Kidney epithelial cell (primary cell): ENCODE measurements at places on chromosomes 11 and 22.

- no peak for DNase-seq
Measured at GRCh38 chr11:108135845-108136544, 14.6 kb downstream of the ACAT1 start.

DNA sequence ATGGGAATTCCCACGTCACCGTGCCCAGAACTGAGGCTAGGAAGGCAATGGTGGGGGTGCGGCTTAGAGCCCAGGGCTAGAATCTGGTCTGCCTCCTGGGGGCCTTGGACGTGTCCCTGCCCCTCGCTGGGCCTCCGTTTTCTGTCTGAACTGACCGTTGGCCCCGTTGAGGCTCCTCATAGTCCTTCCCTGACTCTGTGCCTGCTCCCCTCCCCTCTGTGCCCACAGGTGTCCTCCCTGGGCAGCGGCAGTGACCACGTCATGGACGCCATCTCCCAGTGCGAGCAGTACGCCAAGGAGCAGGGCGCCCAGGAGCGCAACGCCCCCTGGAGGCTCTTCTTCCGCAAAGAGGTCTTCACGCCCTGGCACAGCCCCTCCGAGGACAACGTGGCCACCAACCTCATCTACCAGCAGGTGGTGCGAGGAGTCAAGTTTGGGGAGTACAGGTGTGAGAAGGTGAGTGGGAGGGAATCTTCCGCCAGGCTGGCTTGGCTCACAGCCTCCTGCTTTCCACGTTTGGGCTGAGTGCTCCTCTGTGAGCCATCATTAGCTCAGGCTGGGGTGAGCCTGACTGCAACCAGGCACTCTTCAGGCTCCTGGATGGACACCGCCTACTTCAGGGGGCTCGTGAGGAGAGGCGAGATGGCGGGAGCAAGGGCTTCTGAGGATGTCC lies 63.9 kb downstream of the MYO7A start:
- peak; percentile 47 for DNase-seq

GRCh38 chr11:62575156-62575555 lies 1.5 kb upstream of the EEF1G start:
- DNase-seq = no peak

GRCh38 chr11:66264914-66265313 lies 3.5 kb upstream of the RAB1B start:
- DNase-seq = no peak

DNA sequence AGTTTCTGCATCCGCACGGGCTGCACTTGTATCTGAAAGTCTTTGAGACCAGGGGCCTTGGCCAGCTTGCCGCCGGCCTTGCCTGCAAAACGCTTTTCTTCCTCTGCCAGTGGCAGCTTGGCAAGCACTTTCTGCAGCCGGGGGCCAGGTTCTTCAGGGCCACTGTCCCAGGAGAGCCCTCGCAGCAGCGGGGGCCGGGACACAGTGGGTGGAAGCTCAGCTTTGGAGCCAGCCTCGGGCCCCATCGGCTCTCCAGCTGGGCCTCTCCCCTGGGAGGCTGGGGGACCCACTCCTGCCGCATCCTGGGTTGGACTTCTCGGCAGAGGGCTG lies 57.5 kb upstream of the LYVE1 start:
- no peak for DNase-seq

DNA sequence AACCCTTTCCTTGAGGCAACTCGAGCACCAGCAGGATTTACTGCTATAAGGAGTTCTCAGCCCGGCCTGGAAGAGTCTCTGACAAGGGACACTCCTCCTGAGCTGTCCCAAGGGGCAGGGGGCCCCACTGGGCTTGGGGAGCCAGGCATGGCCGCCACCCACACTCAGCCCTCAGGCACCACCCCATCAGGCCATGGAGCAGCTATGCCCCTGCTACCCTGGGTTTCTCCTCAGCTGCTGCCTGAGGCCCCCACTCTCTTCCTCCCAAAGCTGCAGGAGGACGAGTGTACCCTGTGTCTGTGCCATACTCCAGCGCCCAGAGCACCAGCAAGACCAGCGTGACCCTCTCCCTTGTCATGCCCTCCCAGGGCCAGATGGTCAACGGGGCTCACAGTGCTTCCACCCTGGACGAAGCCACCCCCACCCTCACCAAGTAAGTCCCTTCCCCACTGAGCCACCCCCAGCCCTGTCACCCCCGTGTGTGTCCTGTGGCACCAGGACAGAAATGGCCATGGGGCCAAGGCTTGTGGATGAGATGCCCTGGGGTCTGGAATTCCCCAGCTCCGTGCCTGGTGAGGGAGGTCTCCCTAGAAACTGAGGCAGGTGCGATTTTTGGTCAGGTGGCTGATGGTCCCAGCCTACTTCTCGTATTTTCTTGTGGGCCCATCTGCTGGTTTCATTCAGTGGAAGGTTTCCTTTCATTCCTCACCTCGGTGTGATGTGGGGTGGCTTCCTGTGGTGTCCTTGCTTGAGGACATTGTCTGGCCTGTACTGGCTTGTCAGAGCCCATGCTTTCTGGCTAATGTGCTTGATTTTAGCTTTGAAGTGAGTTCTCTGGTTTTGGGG lies 28.4 kb downstream of the TAB1 start:
- no peak for DNase-seq

GRCh38 chr11:611001-611996 lies 4.5 kb downstream of the IRF7 start:
- DNase-seq = no peak

- no peak for DNase-seq
Measured at GRCh38 chr22:49062802-49063544, 764.7 kb downstream of the BRD1 start.

GRCh38 chr11:13009476-13009920 lies 382 bp downstream of the RASSF10 start:
- DNase-seq = no peak

DNA sequence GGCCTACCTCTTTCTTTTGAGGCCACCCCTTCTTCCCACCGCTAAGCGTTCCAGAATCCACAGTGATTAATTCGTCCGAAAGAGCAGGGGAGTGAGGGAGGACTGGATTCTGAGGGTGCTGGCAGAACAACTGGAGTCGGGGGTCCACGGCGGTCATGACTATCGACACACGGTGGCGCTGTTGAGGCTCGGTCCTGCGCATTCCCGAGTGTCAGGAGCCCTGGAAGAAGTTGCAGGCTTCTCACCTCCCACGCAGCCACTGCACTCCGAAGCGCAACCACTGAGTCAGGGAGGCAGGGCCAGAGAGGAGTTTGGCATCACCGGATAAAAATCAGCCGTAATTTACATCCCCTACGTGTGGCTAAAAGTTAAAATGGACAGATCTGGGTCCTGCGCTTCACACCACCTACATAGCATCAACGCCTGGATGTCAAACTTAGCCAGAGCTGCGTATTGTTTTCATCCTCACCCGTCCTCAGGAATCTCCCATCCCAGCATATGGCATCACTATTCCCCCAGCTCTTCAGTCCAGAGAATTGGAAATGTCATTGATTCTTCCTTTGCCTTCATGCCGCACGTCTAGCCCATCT lies 10.7 kb upstream of the CTSF start:
- DNase-seq = peak; percentile 4

DNA sequence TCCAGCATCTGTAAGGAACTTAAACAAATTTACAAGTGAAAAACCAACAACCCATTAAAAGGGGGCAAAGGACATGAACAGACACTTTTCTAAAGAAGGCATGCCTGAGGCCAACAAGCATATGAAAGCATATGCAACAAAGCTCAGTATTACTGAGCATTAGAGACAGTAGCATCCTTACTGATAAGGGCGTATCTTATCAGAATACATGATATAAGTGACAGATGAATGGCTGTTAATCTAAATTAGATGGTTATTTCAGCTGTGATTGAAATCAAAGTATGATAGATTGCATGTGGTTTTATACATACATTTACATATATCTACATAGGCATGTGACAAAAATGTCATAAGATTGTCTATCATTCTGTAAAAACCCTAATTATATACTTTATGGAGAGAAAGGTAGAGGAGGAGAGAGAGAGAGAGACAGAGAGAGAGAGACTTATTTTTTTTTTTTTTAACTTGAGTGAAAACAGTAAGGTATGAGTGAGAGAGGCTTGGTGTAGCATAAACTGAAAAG lies 1240.7 kb downstream of the FAM181B start:
- no peak for DNase-seq

DNA sequence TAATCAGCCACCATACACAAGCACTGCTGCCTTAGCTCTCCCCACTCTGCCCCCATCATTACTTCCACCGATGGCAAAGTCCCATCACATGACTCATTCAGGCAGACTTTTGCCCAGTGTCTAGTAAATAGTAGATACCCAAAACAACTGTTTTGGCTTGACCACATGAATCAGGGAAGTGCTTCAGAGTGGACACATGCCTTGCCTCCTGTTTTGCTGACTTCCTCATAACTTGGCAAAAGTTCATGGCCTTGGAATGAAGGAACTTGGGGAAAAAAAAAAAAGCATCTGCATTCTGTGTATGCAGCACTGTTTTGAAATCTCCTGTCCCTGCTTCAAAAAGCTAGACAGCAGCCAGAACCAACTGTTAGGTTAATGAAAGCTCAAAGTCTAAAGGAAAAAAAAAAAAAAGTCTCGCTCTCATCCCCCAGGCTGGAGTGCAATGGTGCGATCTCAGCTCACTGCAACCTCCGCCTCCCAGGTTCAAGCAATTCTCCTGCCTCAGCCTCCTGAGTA lies 335.3 kb downstream of the FAM181B start:
- no peak for DNase-seq

DNA sequence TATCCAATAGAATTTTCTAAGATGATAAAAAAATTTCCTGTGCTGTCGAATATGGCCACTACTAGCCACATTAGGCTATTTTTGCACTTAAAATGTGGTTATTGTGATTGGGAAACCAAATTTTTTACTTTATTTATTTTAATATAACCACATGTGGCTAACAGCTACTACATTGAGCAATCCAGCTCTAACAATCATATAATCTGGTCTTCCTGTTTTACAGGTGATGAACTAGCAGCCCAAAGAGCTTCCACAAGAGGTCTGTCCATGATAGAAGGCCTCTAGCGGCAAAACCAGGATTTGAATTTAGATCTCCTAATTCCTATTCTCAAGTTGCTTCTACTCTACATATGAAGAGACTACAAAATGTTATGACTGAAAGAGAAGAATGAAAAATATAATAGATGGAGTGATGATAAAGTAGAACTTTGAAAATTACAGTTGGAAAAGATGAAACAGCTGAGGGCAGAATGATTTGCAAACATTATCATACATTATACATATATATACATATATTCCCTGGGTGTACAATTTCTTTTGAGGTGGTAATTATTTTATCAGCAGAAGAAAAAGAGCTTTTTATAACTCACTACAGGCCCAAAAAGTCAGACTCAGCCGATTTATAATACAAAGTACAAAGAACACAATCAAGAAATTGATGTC lies 363.5 kb upstream of the PITPNB start:
- DNase-seq = no peak

GRCh38 chr11:30749268-30749667 lies 163.1 kb upstream of the MPPED2 start:
- DNase-seq = no peak

GRCh38 chr11:78323363-78323762 lies 94.3 kb downstream of the GAB2 start:
- DNase-seq = no peak

GRCh38 chr22:24021304-24021703 lies 10.2 kb downstream of the CABIN1 start:
- no peak for DNase-seq

DNA sequence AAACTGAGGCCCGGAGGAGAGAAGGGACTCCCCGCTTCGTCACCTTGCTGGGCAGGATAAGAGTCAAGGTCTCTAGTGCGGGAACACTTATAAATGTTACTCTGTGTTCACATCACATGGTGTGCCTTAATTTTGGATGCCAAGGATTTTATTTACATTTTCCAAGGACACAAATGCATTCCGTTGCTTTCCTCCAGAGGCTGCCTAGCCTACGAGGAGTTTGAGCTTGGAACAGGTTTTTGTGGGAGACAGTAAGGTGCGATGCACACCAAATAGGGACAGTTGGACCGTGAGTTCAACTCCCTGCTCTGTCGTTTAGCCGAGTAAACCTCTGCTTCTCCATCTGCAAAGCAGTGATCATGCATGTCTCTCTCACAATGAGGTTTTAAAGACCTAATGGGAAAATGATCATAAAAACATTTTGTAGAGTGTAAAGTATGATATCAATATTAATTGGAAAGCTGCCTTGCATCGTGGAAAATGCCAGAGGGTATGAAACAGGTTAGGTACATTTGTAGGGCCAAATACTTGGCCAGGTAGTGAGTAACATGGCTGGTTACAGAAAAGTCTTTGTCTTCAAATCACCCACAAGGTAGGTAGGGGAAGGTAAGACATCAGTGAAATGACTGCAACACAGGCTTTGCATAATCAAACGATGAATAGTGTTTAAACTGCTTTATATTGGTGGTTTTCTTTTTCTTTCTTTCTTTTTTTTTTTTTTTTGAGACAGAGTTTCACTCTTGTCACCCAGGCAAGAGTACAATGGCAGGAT lies 61.8 kb downstream of the ST3GAL4 start:
- no peak for DNase-seq

- no peak for DNase-seq
Measured at GRCh38 chr11:12577725-12578644, 96.2 kb upstream of the TEAD1 start.

DNA sequence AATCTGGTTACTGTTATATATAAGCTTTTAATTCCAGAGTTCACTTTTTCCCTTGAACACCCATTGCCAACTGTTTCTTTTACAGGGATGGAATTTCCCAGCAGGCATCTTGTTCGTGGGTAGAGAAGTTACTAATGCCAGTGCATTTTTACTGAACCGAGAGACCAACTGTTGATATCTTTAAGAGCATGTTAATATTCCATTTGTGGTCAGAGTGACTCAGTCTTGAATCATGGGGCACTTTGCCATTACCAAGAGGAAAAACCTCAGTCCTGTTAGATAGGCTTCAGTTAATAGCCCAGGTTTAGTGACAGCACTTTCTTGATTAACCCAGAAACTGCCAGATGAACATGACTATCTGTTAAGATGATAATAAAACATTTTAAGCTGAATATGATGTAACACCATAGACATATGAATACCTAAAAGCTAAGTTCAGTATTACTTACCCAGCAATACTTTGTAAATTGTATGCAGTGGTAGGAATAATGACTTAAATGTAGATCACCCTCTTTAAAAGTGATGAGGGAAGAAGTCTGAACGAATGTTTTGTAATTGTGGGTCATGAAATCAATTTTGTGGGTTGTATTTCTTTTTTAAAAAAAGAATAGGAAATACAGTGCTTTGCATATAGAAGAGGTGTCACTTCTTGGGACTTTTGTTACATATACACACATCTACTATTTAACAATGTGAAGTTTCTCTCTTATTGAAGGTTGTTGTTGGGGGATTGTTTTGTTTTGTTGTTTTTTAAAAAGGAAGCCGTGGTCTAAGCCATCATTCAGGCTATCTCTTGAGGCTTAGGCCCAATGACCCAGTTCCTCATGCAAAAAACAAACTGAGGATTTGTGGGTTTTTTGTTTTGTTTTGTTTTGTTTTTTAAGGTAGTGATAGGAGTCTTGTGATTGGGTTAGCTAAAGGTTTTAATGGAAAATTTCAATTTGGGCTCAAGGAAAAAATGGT lies 79.2 kb upstream of the GRIK4 start:
- DNase-seq = peak; percentile 98

GRCh38 chr22:46269564-46269963 lies 1.8 kb downstream of the TTC38 start:
- DNase-seq = no peak
